ENCODE measurements at places on chromosomes 7 and 10.

DNA sequence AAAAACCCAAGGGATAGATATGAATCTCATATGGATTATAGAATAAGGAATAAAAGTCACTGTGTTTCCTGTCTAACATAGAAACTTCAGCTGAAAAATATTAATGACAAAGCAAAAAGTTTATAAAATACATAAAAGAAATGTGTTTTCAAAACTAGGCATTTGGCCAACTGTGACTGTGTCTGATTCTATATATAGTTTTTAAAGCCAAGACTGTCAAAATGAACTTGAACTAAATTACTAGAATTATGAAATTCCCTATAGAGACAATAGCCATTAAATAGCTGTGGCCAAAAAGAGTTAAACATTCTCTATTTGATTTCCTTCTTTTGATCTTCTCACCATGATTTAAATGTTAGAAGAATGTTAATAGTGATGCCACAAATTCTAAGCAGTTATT, 311.2 kb upstream of the SEMA3D start:
- DNase-seq: no peak

- no peak for DNase-seq
Observed at GRCh38 chr10:96222441-96222840, 48.9 kb downstream of the BLNK start.

GRCh38 chr7:17488829-17489228, 190.4 kb downstream of the AHR start:
- no peak for DNase-seq

DNA sequence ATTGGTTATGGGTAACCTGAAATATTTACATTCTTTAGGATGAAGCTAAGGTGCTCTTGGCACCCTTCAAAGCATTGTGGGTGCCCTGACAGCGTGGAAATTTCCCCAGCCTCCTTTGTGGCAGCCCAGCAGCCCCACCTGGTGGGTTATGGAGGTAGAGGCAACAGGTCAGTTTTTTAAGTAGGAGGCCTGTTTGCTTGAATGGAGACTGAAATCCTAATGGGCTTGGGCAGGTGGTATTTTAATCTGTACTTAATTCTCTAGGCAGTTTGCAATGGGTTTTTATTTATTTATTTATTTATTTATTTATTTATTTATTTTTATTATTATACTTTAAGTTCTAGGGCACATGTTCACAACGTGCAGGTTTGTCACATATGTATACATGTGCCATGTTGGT, 139.4 kb downstream of the EPC1 start:
- peak; percentile 50 for DNase-seq

GRCh38 chr7:4931943-4932342, 27.0 kb downstream of the MMD2 start:
- peak; percentile 58 for DNase-seq

GRCh38 chr7:117163101-117163500, 159.8 kb downstream of the WNT2 start:
- DNase-seq: no peak

DNA sequence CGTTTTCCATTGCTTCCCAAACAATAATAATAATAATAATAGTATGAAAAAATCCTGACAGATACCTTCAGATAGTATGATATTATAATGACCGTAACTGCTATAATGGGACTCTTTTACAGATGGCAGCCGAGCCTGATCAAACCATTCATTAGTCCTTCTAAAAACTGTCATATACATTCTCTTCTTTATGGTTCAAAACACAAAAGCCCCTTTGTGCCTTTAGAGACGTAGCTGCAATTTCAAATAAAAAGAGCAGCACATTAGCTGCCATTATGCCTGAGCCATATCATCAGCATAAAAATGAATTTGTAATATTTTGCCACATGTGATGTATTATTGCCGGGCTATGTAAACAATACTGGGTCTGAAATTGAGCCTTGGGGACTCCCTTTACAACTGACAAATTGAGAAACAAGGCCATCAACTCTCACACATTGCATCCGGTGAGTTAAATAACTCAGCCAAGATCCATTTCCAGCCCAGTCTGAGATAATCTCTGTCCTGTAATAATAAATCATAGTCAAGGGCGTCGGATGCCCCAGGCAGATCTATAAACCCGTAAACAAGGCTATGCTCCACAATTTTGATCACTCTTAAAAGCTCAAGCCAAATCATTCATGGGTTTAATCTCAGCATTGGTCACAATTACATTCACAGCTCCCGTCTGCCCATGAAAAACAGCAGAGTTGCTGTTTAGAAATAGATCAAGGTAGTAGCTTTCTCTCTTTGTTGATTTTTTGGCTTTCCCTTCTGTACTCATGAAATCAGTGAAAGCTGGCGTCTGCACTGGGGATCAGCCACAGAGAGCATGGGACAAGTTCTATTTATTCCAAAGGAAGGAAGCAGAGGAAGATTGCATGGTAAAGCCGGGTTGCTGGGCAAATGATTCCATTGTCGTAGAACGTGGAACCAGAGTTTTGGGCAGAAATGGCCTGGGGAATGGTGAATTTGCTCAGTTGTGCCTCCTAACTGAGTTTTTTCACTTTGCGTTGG, 150.1 kb upstream of the BMPER start:
- no peak for DNase-seq

- DNase-seq: peak; percentile 57
Observed at GRCh38 chr7:48299580-48300169, 128.4 kb downstream of the ABCA13 start.

GRCh38 chr10:46040004-46040403, 6.1 kb downstream of the MSMB start:
- no peak for DNase-seq

- no peak for DNase-seq
Observed at GRCh38 chr7:100013328-100013676, 2.1 kb upstream of the ZKSCAN1 start.

GRCh38 chr10:46096909-46097575, 51.0 kb upstream of the MSMB start:
- DNase-seq: no peak

GRCh38 chr7:30616318-30616717, 21.6 kb downstream of the GARS1 start:
- DNase-seq: no peak

GRCh38 chr7:148304456-148304855, 286.1 kb upstream of the C7orf33 start:
- DNase-seq: no peak

- no peak for DNase-seq
Observed at GRCh38 chr10:63699785-63700613, 178.8 kb downstream of the REEP3 start.

GRCh38 chr7:83663131-83663530, 14.2 kb upstream of the SEMA3E start:
- no peak for DNase-seq

- no peak for DNase-seq
Observed at GRCh38 chr7:117243390-117243789, 79.5 kb downstream of the WNT2 start.

DNA sequence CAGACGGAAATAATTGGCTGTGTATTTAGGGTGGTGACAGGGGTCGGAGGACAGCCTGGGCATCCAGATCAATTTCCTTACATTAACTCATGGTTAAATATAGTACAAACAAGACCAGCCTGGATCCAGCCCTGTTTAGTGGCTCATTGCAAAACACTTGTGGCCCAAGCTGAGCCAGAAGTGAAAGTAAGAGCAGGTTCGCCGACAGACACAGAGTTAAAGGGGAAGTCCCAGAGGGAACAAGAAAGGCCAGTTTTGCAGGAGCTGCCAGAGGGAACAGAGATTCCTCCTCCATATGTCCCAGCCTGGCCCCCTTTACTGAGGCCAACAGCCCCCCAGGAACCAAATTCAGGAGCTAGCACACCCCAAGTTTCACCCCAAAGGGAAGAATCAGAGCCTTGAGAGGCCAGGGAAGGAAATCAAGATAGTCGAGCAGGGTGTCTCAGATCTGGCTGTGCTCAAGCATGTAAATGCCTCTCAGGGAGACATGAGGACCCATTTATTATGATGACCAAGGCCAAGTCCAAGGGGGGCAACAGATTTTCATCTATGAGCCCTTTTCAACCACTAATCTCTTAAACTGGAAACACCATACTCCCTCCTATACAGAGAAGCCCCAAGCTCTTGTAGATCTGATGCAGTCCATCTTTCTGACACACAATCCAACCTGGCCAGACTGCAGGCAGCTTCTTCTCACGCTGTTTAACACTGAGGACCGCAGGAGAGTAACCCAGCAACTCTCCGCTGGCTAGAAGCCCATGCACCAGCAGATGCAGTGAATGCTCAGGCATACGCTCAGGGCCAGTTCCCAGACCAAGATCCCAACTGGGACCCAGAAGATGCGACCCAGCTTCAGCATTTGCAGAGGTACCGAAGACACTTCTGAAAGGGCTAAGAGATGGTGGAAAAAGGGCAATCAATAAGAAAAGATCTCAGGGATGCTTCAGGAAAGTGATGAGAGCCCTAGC, 15.9 kb upstream of the ADCK2 start:
- no peak for DNase-seq

- DNase-seq: no peak
Observed at GRCh38 chr7:12456506-12456905, 52.8 kb upstream of the VWDE start.

- DNase-seq: no peak
Observed at GRCh38 chr7:101714097-101714496, 85.0 kb upstream of the MYL10 start.

DNA sequence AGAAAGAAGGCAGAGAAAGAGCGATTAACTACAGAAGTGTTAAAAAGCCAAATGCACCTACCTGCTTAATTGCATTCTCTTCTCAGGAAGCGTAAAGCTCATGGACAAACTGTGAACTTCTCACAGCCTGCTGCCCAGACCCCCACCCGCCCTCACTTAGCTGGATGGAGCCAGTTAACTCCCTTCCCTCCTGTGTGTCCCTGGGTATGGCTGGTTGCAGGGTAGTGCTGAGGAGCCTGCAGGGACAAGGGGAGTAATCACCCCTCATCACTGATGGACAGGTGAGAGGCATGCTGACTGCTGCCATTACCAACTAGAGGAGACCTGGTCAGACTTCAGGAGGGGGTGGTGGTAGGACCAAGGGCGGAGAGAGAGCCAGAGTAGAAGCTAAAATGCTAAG, 37.5 kb downstream of the ENO4 start:
- DNase-seq: no peak

DNA sequence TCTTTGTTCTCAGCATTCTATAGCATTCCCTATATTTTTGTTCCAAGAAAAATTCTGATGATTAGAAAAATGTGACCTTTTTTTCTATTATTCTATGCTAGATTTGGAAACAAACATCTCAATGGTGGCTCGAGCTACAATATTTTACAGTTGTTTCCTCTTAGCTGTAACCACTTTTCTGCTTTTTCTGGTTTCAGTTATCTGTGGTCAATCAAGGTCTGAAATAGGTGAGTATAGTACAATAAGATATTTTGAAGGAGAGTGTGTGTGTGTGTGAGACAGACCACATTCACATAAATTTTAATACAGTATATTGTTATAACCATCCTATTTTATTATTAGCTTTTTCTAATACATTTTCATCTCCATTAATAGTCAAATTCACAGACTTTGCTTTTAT, 564.5 kb upstream of the GHITM start:
- DNase-seq: no peak

DNA sequence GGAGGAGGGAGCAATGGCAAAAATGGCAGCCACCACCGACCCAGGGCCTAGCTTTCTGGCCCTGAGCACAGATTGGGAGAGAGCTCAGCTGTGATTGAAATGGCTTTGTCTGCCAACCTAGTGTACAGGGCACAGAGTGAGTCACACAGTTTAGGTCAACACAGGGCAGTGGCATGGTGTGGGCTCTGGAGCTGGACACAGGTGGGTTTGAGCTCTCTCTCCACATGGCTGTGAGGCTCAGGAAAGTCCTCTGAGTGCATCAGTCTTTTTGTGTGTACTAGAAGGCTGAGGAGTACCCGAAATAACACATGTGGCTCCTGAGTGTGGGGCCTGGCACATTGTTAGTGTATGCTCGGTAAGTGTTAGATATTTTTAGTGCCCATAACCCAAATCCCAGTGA, 60.2 kb upstream of the LOXL4 start:
- no peak for DNase-seq

GRCh38 chr10:14391342-14391741, 60.6 kb upstream of the FRMD4A start:
- DNase-seq: no peak

- no peak for DNase-seq
Observed at GRCh38 chr7:23346316-23346715, 47.2 kb downstream of the MALSU1 start.

DNA sequence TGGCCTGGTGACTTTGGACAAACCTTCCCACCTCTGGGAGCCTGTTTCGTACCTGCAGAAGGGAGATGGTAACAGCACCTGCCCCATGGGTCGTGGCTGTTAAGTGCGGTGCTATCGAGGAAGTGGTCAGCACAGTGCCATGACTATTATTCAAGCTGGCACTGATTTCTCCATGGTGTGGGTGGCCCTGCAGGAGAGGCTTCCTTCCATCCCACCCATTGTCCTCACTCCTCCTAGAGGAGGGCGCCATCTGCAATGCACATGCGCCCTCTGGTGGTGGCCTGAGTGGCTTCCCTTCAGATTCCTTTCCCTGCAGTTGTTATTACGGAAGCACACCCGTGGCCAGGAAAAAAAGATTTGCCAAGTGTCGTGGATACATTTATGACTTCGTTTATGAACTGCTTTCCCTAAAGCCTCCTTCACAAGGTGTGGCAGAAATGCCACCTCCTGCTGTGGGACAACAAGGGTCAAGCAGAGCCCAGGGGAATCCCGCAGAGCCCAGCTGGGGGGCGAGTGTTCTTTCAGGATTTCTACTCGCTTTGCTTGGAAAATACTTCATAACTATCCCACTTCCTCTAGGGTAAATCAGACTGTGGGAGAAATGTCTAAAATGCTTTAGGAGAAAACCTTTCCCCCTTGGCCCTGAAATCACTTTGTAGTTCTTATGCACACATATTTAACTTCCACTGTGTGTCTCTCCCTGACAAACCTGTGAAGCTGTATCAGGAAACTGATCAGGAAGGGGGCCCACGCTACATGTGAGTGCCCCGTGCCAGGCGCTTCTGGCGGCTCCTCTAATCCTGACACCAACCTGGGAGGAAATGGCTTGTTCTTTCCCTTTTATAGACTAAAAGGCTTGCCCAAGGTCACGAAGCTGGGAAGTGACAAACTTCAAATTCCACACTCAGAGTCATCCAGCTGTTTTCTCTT, 98.0 kb upstream of the ANLN start:
- DNase-seq: peak; percentile 86

- peak; percentile 32 for DNase-seq
Observed at GRCh38 chr10:49605216-49605938, 4.7 kb upstream of the SLC18A3 start.

DNA sequence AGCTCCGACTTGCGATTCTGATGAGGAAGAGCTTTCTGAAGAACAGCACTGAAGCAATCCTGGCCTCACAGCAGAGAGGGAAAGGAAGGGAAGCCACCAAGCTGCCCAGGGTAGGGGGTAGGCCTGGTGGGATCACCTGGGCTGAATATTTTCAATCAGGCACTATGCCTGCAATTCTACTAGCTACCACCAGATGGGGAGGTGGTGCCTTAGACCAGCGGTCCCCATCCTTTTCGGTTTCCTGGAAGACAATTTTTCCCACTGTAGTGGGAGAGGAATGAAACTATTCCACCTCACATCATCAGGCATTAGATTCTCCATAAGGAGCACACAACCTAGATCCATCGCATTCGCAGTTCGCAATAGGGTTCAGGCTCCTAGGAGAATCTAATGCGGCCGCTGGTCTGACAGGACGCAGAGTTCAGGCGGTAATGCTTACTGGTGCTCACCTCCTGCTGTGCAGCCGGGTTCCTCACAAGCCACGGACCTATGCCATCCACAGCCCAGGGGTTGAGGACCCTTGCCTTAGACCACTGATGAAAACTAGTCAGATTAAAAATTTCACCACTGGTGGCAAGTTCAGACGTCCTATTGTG, 2.7 kb downstream of the LRRC20 start:
- no peak for DNase-seq

- peak; percentile 73 for DNase-seq
Observed at GRCh38 chr7:122301858-122302760, 2.4 kb downstream of the FEZF1 start.

- DNase-seq: no peak
Observed at GRCh38 chr10:78448470-78448869, 414.8 kb downstream of the RPS24 start.
